Endodermal cell (in vitro differentiated cells): ENCODE measurements at places on chromosomes 5 and 9. TPM values are rescaled to one million over a fixed set of nuclear protein-coding genes. Genes with fewer than 3 reads are reported as not detected.

Gene ELAVL2
- total RNA-seq = 4.7 and 5.5 TPM in 2 replicates

Gene SREK1
- 61.8 and 67.1 TPM in 2 replicates for total RNA-seq

Gene NUP155
- total RNA-seq = 45.4 to 75.3 TPM (median 73.9 TPM) in 3 replicates

Gene PAEP
- total RNA-seq = not detected in 3 replicates

Gene NFX1
- 24.0 and 25.0 TPM in 2 replicates for total RNA-seq

Gene CCDC183
- 7.3 and 10.9 TPM in 2 replicates for total RNA-seq

Gene LMBRD2
- 7.4 to 11.8 TPM (median 8.0 TPM) in 3 replicates for total RNA-seq

Gene CCDC69
- total RNA-seq = 4.8 and 6.4 TPM in 2 replicates

Gene SH2D3C
- total RNA-seq = 1.4 and 2.9 TPM in 2 replicates

Gene FOXD4L4
- total RNA-seq = 0.19 to 0.35 TPM (median 0.31 TPM) in 3 replicates

Gene MYMK
- total RNA-seq = not detected in 3 replicates

Gene SLC27A6
- total RNA-seq = 4.2 to 7.2 TPM (median 6.9 TPM) in 3 replicates

Gene SPATA9
- total RNA-seq = 1.1 to 2.0 TPM (median 1.3 TPM) in 3 replicates

Gene RFESD
- 5.7 and 7.1 TPM in 2 replicates for total RNA-seq

GRCh38 chr5:133723651-133724366 is 111.5 kb upstream of the FSTL4 start:
- peaks cover 4% of the 10 kb centered on the region for H3K27me3 ChIP-seq
- no peaks in the 10 kb centered on the region for H3K36me3 ChIP-seq
- H3K4me1 ChIP-seq = no peaks in the 10 kb centered on the region
- DNase-seq = no peak
- H3K27ac ChIP-seq = no peak overlapping the region
- H3K4me3 ChIP-seq = no peak overlapping the region

- no peaks in the 10 kb centered on the region for H3K36me3 ChIP-seq
- H3K27ac ChIP-seq = no peak overlapping the region
- DNase-seq = no peak
- H3K4me1 ChIP-seq = no peaks in the 10 kb centered on the region
- H3K4me3 ChIP-seq = peak overlapping the region; percentile 13
- H3K27me3 ChIP-seq = no peaks in the 10 kb centered on the region
These were observed 362.7 kb downstream of the ZNF608 start for GRCh38 chr5:124383693-124384092.

DNA sequence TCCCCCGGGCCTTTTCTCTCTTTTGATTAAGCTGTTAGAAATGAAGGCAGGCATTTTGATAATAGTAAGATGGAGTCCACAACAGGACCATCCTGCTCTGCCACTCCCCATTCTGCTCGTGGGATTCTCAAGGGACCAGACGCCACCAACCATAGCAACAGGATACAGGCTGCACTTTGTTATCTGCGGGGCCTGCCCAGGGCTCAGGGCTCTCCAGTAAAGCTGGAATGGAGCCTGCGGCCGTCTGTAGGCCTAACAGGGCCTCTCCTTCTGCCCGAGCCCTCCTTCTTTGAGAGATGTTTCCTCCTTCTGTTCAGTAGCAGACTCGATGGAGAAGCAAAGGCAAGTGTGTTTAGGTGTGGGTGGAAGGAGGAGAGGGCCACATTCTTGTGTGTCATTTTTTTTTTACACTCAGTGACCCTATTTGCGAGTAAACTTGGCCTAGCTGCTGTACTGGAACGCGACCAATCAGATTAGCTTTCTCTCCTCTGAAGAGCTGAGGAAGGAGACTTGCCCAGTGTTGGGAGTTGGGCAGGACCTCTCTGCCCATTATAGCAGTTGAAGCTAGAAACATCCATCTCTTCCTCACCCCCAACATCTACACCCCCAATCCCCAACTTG is 8.9 kb upstream of the EPB41L4B start:
- no peaks in the 10 kb centered on the region for H3K36me3 ChIP-seq
- no peak overlapping the region for H3K4me3 ChIP-seq
- no peaks in the 10 kb centered on the region for H3K4me1 ChIP-seq
- no peak for DNase-seq
- no peak overlapping the region for H3K27ac ChIP-seq
- no peaks in the 10 kb centered on the region for H3K27me3 ChIP-seq

- no peaks in the 10 kb centered on the region for H3K4me1 ChIP-seq
- H3K36me3 ChIP-seq = no peaks in the 10 kb centered on the region
These were observed 8.3 kb downstream of the UGCG start for GRCh38 chr9:111904891-111905291.

GRCh38 chr9:98903961-98904411 is 39.7 kb upstream of the COL15A1 start:
- DNase-seq = peak; percentile 45
- no peak overlapping the region for H3K4me3 ChIP-seq
- H3K36me3 ChIP-seq = no peaks in the 10 kb centered on the region
- peaks cover 3% of the 10 kb centered on the region for H3K4me1 ChIP-seq
- no peak overlapping the region for H3K27ac ChIP-seq

- no peak for DNase-seq
- H3K27ac ChIP-seq = no peak overlapping the region
- no peak overlapping the region for H3K4me3 ChIP-seq
- no peaks in the 10 kb centered on the region for H3K27me3 ChIP-seq
These were observed 323.9 kb upstream of the PTGER4 start for GRCh38 chr5:40355846-40356245.

DNA sequence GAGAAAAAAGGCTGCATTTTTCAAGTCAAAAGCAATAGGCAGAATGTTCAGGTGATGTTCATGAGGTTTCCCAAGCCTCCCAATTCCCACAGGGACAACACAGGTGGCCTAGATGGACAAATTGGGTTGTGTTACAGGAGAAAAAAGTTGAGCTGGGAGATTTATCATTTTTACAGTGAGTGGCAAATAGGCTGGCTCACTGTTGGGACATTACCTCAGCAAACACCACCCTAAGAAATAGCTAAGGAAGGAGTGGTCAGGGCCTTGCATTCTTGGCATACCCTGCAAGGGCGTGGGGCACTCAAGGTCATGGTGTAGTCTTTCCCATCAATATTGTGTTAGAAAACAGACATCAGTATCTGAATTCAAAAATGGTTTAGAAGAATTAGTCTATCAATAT is 23.3 kb upstream of the CPLANE1 start:
- no peaks in the 10 kb centered on the region for H3K4me1 ChIP-seq
- no peak overlapping the region for H3K27ac ChIP-seq
- H3K36me3 ChIP-seq = no peaks in the 10 kb centered on the region
- no peaks in the 10 kb centered on the region for H3K27me3 ChIP-seq

GRCh38 chr5:113510836-113511451 is 2.5 kb upstream of the YTHDC2 start:
- no peak overlapping the region for H3K27ac ChIP-seq
- DNase-seq = no peak
- H3K4me1 ChIP-seq = no peaks in the 10 kb centered on the region
- H3K36me3 ChIP-seq = peaks cover 1% of the 10 kb centered on the region

DNA sequence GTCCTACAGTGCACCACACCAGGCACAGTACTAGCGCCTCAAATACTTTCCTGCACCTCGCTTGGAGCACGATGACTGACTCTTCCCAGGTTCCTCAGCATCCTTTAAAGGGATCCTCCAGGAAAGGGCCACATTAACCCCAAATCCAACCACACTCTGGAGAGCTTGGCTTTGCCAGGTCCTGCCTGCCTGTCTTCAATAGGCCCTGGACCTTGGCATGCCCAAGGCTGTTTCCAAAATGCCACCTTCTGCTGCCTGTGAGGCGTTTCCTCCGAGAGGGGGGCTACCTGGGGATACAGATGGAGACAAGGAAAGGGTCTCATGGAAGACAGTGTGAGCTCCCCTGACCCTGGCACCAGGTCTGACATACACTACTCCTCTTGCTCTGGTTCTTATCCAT is 169.9 kb downstream of the DAB2IP start:
- peaks cover 3% of the 10 kb centered on the region for H3K4me1 ChIP-seq
- DNase-seq = peak; percentile 41
- H3K4me3 ChIP-seq = no peak overlapping the region
- no peak overlapping the region for H3K27ac ChIP-seq
- H3K36me3 ChIP-seq = no peaks in the 10 kb centered on the region
- peaks cover 61% of the 10 kb centered on the region for H3K27me3 ChIP-seq

- no peak overlapping the region for H3K4me3 ChIP-seq
- no peak overlapping the region for H3K27ac ChIP-seq
- H3K27me3 ChIP-seq = no peaks in the 10 kb centered on the region
- peaks cover 49% of the 10 kb centered on the region for H3K36me3 ChIP-seq
- peak; percentile 59 for DNase-seq
These were observed 35.6 kb downstream of the TTC39B start for GRCh38 chr9:15271403-15271802.

DNA sequence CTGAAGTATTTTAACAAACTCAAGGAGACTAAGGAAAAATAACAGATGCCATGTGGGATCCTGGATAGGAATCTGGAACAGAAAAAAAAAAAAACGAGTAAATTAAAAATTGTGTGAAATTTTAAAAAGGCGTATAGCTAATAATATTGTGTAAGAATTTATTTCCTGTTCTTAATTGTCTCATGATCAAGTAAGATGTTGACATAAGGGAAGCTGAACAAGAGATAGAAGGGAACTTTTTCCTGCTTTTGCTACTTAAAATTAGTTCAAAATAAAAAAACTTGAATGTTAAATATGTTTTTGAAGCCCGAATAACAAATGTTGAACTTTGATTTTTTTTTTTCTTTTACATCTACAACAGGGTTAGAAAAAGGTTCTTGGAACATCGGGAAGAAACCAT is 10.5 kb downstream of the SNAPC3 start:
- H3K4me3 ChIP-seq = no peak overlapping the region
- H3K4me1 ChIP-seq = no peaks in the 10 kb centered on the region
- no peaks in the 10 kb centered on the region for H3K27me3 ChIP-seq
- H3K36me3 ChIP-seq = peaks cover 95% of the 10 kb centered on the region

GRCh38 chr5:154301726-154302125 is 111.2 kb downstream of the GALNT10 start:
- H3K27ac ChIP-seq = peak overlapping the region; percentile 33
- H3K4me1 ChIP-seq = peaks cover 3% of the 10 kb centered on the region
- H3K27me3 ChIP-seq = no peaks in the 10 kb centered on the region
- H3K4me3 ChIP-seq = no peak overlapping the region

- H3K27me3 ChIP-seq = no peaks in the 10 kb centered on the region
- no peak overlapping the region for H3K27ac ChIP-seq
- no peak for DNase-seq
- no peaks in the 10 kb centered on the region for H3K4me1 ChIP-seq
- H3K36me3 ChIP-seq = no peaks in the 10 kb centered on the region
- no peak overlapping the region for H3K4me3 ChIP-seq
These were observed 500.9 kb downstream of the DIRAS2 start for GRCh38 chr9:90141723-90142122.

DNA sequence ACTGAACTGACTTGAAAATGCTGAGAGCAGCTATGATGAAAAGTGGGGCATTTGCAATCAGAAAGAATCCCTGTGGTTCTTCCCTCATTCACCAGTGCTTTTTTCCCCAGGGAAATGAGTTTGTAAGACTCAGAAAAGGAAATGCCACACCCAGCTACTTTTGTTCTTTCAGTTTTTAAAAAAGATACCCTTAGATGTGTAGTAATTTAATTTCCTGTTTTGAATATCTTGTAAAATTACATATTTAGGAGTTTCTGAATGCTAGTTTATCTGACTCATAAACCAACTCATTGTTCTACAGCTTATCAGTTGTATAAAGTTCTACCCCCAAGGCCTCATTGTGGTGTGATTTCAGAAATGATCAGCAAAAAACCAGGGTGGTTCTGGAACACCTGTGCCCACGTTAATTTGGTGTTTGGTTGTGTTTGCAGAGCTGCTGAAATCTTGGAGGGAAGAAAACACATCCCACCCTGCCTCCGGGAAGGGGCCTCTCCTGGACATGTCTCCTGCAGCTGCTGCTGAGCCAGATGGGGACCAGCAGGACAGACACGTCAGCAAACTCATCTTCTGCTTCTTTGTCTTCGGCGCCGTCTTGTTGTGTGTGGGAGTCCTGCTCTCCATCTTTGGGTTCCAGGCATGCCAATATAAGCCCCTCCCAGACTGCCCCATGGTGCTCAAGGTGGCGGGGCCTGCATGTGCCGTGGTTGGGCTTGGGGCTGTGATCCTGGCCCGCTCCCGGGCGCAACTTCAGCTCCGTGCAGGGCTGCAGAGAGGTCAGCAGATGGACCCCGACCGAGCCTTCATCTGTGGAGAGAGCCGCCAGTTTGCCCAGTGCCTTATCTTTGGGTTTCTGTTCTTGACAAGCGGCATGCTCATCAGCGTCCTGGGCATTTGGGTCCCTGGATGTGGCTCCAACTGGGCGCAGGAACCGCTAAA is 2.8 kb downstream of the TMEM171 start:
- no peak overlapping the region for H3K4me3 ChIP-seq
- H3K4me1 ChIP-seq = no peaks in the 10 kb centered on the region
- H3K27ac ChIP-seq = no peak overlapping the region

DNA sequence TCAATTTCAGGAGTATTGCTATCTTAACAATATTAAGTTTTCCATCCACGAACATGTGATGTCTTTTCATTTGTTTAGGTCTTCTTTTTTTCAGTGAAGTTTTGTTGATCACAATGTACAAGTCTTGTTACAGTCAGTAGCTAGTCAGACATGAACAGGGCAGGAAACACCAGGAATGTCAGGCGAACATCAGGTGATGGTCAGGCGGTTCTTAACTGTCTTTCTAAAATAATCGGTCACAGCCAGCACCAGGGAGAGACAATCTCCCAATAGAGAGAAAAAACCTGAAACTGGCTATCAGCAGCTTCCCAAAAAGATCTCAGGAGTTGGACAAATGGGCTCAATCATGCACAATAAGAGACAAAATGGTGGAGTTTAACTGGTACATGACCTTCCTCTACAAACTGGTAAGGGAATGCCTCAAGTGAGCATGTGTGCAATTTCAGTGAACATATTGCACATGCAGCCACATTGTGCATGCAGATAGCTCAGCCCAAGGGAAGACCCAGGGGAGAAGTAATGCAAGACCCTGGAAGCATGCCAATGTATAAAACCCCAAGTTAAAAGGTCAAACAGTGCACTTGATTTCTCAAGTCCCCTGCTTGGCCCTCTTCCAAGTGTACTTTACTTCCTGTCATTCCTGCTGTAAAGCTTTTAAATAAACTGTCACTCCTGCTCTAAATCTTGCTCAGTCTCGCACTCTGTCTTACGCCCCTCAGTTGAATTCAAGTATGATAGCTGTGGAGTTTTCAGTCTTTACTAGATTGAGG is 176.1 kb upstream of the RASEF start:
- no peaks in the 10 kb centered on the region for H3K27me3 ChIP-seq
- no peak overlapping the region for H3K27ac ChIP-seq
- H3K4me1 ChIP-seq = peaks cover 5% of the 10 kb centered on the region
- no peak overlapping the region for H3K4me3 ChIP-seq

- H3K36me3 ChIP-seq = peaks cover 5% of the 10 kb centered on the region
- DNase-seq = peak; percentile 38
- H3K27me3 ChIP-seq = no peaks in the 10 kb centered on the region
- H3K4me1 ChIP-seq = no peaks in the 10 kb centered on the region
- H3K4me3 ChIP-seq = no peak overlapping the region
These were observed 29.3 kb downstream of the GOLGA2 start for GRCh38 chr9:128246471-128246870.

DNA sequence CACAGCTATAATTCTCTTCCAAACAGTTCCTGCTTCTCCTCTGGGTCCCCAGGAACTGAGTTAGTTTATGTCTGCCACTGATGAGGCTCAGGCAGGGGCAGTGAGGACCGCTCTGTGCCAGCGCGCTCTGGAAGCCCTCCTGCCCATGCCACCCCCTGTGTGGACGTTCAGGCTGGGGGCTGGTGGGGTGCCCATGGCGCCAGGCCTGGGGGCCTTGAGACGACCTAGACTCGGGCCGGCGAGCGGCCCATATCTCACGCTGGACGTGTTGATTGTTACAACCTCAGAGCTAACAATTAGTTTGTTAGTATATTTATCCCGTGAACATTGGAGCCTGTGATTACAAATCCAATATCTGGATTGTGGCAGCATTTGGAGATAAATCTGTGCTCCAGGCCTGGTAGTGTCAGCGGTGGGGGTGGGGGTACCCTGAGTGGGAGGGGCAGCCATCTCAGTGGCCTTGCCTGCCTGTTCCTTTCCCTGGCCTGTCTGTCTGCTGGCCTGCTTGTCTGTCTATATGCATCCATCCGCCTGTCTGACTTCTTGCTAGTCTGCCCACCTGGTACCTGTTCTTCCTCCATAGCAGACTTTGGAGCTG is 256.5 kb upstream of the MVB12B start:
- H3K27me3 ChIP-seq = no peaks in the 10 kb centered on the region
- no peak for DNase-seq
- no peak overlapping the region for H3K27ac ChIP-seq
- no peaks in the 10 kb centered on the region for H3K36me3 ChIP-seq
